ENCODE measurements at places on chromosomes 7 and 10.

GRCh38 chr7:128102490-128103291 is 71.5 kb upstream of the LRRC4 start:
- no peak for DNase-seq

DNA sequence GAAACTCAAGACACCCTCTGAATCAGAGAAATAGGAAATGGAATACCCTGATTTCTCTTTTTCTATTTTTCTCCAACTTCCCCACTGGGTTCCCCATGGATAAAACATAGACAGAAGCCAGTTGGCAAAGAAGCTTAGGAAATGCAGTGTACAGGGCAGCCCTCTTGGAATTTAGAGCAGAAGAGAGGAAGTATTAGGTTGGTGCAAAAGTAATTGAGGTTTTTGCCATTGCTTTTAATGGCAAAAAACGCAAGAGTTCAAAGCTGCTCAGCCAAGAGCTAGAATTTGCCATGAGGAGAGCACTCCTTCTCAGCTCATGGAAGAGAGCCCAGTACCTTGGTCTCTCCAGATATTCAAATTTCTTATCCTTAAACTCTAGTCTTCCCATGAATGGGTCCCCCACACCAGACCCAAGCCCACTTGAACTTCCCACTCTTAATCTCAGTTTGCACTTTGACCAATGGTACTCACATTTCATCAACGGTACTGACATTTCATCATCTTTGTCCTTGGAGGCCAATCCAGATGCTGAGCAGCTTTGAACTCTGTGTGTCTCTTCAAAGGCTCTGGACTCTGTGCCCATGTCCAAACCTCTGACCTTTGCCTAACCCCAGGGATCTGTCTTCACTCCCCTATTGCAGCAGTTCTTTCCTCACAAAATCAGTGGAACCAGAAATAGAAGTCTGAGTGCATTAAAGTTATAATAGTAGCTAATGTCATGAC is 73.2 kb upstream of the PPP1R3C start:
- DNase-seq, result no peak

DNA sequence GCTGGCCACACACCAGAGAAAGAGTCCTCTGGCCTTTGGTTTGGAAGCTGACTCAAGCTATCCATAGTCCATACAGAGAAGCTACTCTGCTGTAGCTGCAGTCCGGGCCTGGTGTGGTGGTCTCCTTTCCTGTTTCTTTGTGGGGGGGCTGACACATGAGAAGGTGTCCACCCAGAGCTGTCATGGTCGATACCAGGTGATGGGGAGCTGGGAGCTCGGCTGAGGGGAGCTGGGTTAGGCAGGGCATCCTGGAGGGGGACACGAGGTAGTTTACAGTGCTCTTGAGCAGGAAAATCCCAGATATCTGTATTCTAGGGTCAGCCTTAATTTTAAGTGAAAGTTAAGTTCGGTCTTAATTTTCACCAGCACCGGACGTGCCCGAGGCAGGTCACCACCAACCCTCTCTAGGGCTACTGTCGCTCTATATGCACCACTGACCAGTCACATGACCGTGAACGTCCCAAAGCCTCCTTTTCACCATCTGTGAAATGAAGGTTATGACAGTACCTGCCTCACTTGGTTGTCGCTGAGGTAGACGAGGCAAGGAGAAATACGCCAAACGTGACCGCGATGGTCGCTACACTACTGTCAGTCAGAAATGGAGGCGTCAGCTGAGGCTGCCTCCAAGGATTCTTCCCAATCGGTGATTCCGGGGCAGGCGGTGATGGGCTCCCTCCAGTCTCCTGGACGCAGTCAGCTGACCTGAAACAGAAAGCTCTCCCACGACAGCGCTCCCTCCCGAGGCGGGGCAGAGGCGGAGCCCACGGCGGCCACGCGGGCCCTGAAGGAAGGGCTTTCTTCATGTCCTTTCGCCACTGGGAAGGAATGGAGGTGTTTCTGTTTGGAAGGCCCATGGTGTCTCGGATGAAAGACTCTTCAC is 69.4 kb upstream of the SHH start:
- no peak for DNase-seq

- no peak for DNase-seq
Measured at GRCh38 chr7:151891182-151891581, 14.3 kb upstream of the PRKAG2 start.

DNA sequence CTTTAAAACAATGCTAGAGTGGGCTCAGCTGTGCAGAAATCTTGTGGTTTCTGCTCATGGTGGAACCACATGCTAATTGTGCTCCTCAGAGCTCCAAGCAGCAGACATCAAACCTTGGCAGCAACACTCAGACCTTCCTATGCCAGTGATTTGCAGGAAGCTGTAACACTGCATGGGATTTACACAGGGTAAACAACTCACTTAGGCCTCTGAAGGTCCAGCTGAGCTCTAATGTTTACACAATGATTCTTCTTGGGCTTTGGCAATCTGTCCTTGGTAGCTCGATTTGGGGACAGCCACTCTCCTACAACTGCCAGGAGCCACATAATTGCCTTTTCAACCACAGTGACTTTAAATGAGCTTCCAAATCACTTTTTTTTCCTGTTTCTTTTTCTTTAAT is 97.7 kb upstream of the PDLIM1 start:
- DNase-seq, result no peak

GRCh38 chr7:54629771-54630170 is 87.6 kb downstream of the VSTM2A start:
- DNase-seq, result no peak

GRCh38 chr10:129968853-129969183 is 4.7 kb upstream of the EBF3 start:
- DNase-seq, result no peak

DNA sequence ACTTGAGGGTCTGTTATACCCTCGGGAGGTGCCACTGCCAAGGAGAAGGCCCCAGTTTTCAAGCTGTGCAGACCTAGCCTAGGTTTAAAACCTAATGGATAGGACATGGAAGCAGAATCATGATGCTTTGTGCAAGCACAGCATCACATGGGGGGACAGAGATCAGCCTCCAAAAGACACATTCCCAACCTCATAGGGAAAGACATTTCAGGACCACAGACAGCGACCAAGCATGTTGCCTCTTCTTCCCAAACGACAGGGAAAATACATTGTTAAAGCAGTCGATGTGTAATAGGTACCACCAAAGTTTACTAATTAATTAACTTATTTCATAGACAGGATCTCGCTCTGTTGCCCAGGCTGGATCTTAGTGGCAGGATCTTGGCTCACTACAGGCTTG is 573.9 kb downstream of the TCERG1L start:
- no peak for DNase-seq

DNA sequence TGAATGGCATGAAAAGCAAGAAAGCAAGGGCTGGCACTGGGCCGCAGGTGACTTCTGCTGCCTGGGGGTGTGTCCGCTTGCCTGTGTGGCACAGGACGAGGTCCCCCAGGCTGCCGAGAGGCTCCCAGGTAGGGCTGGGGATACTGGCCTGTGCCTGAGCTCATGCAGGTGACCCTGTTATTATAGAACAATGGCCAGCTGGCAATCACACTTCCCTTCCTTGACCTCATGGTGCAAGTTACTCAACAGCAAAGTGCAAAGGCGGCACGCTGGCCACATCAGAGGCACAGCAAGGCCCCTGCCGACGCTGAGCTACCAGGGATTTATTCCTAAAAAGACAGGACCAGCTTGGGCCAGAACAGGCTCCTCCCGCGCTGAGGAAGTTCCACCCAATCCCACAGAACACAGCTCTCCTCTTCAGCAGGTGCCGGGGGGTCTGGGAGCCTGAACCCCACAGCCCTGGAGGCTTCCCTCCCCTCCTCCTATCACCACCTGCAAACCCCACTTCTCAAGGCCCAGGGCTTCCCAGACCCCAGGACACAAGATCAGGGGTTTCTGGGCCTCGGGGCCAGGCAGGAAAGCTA is 1.4 kb upstream of the ADAM8 start:
- no peak for DNase-seq

GRCh38 chr10:94890264-94891022 is 48.0 kb upstream of the CYP2C9 start:
- DNase-seq, result no peak

DNA sequence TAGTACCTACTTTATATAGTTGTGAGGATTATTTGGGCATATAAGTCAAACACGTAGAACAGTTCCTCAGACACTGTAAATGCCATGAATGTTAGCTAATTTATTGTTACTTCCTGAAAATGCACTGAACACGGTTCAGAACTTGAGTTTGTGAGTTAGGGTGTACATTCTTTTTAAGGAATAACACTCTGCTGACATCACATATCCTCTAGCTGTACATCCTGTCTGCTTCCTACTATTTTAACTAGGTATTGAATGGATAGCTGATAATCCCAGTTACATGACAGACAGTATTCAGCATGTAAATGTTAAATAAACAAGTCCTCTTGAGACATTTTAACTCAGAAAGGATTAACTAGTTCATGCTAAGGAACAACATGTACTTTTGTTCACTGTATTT is 16.0 kb downstream of the SAMD8 start:
- no peak for DNase-seq

GRCh38 chr7:27661811-27662489 is 733 bp downstream of the HIBADH start:
- peak; percentile 52 for DNase-seq

- DNase-seq, result no peak
Measured at GRCh38 chr7:128323040-128323439, 20.7 kb downstream of the RBM28 start.

GRCh38 chr7:54476609-54477008 is 65.6 kb upstream of the VSTM2A start:
- DNase-seq, result no peak

- no peak for DNase-seq
Measured at GRCh38 chr7:94231305-94231704, 163.4 kb upstream of the COL1A2 start.

DNA sequence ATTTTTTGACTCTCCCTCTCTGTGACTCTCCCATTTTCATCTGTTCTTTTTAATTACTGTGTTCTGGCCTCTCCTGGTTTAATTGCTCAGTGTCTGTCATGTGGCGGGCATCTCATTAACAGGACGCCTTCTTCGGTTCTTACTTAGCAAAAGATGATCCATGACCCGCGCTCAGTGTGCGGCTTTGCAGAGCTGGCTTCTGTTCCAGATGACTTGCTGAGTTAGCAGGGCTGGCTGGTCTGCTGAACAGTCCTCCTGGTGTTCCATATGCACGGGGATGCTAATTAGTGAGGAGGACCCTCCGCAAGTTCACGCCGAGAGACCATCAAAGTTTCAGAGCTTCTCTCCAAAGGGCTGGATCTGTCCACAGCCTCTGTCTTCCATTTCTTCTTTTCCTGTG is 258.6 kb upstream of the MKI67 start:
- no peak for DNase-seq

- DNase-seq, result no peak
Measured at GRCh38 chr10:10804998-10805740, 212.5 kb upstream of the CELF2 start.

DNA sequence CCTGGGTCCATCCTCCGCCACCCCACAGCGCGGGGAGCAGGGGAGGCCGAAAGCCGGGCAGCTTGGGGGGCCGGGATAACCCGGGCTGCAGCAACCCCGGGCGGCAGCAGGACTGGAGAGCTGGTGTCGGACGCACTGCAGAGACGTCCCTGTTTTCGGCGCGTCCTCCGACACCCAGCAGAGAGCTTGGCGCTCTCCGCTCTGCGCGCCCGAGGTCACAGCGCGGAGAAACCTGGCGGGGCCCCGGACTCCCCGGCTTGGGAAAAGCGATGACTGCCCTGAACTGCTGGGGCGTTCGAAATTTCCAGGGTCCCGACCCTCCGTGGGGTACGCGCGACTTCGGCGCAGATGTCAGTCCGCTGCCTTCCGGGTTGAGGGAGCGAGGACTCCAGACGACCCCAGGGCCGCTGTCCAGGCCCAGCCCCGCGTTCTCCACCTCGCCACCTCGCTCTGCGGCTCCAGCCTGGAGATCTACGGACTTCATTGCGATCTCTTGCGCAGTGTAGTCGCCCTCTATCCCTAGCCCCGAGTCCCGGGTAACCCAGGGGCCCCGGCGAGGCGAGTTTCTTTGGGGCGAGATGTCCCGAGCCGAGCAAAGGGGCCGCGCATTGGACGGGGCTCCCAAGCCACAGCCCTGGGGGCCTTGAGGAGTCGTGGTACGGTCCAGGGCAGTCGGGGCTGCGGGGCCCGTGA is 617 bp upstream of the FOXI2 start:
- DNase-seq, result no peak

DNA sequence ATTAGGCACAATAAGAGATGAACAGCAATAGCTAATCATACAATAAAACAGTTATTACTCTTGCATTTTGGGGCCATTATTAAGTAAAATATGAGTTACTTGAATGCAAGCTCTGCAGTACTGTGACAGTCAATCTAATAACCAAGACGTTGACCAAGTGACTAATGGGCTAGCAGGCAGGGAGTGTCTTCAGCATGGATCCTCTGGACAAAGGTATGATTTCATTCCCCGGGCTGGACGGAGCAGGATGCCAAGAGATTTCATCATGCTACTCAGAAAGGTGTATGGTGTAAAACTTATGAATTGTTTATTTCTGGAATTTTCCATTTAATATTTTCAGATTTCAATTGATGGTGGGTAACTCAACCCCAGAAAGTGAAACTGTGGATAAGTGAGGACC is 80.9 kb downstream of the SHH start:
- DNase-seq, result peak; percentile 34

DNA sequence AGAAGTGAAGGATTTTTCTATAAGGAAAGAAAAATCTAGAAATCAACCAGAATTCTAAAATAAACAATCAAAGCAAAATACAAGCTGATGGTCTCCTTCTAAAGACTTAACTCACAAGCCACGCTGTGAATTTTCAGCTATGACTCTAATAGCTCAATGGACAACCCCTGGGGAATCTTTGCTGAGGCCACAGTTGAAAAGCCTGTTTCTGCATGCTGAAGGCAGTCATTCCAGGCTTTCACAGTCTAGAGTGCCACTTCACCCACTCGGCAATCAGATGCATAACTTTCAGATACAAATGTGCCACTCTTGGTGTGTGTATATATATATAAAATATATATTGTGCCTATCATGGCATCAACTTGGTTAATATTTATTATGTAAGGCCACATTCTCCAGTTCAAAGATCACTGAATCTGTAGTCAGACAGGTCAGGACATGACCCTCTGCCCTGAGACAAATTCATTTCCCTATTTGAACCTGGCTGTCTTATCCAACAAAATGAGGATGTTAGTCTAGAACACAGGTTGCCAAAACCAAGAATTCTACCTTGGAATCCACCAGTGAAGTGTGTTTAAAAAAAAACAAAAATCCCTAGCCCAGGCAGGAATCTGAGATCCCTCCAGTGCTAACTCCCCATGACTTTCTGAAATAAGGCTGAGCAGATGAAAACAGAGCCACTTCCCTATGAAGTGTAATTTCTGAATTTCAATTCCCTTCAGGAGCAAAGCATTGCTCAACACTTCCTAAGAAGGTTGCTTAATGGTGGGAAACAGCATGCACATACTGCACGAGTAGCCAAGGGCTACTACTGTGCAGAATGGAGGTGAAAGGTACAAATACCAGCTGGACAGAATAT is 9.9 kb downstream of the LIPA start:
- no peak for DNase-seq
